ENCODE measurements at places on chromosomes 12 and 14.

DNA sequence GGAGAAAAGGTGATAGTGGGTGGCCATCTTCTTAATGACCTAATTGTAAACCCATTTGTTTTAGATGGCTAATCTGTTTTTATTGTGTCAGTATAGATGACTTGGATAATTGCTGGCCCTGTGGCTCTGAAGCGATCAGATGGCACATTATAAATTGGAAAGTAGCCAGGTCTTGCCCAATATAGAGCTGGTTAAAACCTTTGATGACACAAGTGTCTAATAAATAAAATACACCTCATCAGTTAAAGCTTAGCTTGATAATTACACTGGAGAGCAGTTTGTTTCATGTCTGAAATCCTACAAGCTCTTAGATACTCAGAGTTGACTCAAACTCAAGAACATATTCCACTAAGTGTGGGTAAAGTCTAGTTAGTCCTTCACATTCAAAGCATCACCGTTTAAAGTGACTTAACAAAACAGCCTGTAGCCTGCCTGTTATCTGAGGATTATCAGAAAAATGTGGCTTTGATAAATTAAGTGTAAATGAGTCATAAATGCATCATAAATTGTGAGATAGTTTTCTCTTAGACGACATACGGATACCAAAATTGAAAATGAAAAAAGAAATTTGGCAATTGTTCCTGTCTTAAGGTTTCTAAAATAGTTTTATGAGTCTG lies 280.9 kb downstream of the LRIG3 start:
- DNase-seq = no peak

DNA sequence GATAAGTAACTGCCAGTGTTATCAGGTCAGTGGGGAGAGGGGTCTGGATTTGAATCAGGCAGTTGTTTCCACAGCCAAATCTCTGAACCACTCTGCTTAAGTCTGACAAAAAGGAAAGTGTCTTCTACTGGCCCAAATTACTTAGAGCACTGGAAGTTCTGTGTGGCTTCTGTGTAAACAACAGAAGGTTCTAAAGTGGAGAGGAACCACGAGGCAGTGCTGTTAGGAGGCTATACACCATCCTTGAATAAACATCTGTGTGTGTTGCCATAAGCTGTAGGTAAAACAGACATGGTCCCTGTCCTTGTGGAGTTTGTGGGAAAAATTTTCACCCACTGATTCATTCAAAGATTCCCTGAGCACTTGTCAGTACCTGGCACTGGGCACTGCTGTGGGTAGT lies 50.0 kb downstream of the GALNT4 start:
- DNase-seq = peak; percentile 47

- DNase-seq = no peak
These were observed 9.6 kb upstream of the EP400 start for GRCh38 chr12:131940141-131940547.

DNA sequence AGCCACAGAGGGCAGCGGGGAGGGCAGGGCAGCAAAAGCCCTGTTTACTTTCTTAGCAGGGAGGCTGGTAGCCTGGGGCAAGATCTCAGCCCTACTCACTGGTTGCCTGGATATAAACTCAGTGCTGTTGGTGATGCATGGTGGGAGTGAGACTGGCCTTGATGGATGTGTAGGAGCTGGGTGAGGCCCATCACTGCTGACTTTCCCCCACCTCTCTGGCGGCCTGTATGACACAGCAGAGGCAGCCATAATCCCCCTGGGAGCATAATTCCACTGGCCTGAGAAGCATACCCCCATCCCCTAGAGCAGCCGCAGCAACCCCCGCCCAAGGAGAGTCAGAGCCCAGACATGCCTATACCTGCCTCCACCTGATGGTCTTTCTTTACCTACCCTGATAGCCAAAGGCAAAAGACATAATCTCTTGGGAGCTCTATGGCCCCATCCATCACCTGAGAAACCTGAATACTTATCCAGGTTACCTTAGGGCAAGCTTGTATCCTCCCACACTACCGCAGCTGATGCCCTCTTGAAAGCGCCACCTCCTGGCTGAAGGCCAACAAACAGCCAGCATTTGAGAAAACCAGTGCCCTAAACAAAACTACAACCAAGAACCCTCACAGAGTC lies 59.3 kb downstream of the DNAI7 start:
- peak; percentile 7 for DNase-seq

GRCh38 chr12:108110844-108111243 lies 18.2 kb upstream of the WSCD2 start:
- no peak for DNase-seq

GRCh38 chr14:81224222-81224621 lies 3.5 kb upstream of the GTF2A1 start:
- DNase-seq = no peak

- DNase-seq = peak; percentile 34
These were observed 382.3 kb downstream of the PCNX1 start for GRCh38 chr14:71289536-71289935.

- DNase-seq = peak; percentile 13
These were observed 6.8 kb downstream of the KMT5A start for GRCh38 chr12:123390498-123391426.

- no peak for DNase-seq
These were observed 6.4 kb downstream of the NFYB start for GRCh38 chr12:104131609-104132008.

DNA sequence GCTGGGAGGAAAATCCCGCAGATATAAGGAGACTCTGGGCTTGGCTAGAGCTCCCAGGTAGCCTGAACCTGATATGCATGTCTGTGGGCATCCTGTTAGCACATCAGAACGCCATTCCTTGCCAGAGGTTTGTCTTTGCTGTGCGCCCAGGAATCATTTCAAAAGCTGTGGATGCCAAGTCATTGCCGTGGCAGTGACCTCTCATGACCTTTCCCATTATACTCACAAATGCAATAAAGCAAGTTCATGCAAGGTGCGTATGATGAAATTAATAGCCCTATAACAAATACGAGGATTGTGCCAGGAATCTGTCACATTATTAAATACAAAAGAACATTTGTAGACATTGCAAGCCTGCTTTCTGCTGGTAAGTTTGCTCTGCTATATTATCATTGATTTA lies 229.1 kb upstream of the PELI2 start:
- DNase-seq = no peak

DNA sequence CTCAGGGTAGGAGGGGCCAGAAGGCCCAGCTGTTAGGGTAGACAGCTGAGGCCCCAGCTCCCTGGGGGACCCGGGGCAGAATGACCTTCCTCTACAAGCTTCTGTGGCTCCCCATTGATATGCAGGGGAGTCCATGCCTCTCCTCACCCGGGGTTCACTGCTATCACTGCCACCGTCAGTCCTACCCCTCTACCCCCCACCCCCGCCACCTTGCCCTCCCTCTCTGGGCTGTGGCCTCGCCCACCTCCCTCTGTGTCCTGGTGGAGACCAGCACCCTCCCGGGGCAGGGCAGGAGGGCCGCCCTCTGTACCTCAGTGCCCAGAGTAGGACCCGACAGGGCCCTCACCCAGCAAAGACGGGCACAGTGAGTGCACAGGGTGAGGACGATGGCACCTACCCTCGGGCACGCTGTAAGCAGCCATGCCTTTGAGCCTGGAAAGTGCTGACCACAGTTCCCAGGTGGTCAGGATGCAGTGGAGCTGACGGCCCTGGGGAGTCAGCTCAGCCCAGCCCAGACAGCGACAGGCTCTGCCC lies 88.4 kb upstream of the SFSWAP start:
- DNase-seq = no peak

- no peak for DNase-seq
These were observed 2.6 kb upstream of the KRT71 start for GRCh38 chr12:52555577-52555976.

DNA sequence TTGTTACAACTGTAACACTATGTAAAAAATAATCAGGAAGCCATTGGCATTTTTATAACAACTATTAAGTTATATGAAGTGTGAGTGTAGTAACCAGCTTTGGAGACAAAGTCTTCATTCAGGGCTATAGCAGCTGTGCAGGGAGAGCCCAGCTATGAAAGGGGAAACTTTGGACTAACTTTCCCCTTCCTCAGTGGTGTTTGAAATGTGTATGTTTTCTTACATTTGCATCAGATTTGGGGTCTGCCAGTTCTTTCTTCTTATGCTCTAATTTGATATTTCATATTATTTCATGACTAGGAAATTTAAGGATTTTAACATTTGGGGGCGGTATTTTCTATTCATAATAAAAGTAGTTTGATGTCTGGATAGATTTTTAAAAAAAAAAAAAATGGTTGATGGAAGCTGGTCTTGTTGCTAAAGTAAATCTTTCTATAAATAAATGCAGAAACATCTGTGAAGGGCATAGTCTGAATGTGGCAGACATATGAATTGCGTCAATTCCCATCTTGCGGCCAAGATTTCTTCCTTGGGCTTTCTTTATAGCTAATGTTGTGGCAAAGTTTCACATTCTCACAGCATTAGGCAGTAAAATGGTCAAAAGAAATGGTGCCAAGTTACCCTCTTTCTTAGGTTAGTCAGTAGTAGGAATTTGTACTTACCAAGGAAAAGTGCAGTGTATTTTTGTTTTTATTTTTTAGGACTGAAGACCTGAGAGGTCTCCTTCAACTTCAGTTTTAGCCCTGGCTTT lies 35.6 kb downstream of the RASSF8 start:
- no peak for DNase-seq

DNA sequence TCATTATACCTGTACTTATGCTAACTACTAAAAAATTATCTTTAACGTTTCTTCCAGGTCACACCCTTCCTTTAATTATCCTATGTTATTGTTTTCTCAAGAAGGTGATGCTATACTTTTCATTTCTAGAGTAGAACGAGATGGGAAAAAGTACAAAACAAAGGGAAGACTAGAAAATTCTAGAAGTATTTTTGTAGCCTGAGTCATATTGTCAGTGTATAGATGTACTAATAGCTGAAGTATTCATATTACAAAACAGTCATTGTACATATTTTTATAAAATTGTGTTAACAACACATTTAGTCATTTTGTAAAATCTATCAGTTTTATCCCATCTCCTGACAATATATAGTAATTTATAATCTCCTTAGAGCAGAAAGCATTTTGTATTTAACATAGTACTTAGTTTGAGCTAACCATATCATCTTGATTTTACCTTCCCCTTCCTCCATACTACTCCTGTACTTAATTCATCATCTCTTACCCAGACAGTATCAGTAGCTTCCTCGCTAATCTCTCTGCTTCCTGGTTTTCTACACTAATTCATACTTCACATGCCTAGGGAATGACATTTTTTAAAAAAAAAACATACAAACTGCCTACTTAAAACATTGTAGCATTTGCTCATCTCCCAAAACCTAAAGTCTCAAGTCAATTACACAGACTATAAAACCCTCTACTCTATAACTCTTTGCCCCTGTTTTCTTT lies 920.9 kb downstream of the RPS29 start:
- no peak for DNase-seq

GRCh38 chr14:80850197-80850814 lies 91.2 kb downstream of the CEP128 start:
- peak; percentile 15 for DNase-seq

DNA sequence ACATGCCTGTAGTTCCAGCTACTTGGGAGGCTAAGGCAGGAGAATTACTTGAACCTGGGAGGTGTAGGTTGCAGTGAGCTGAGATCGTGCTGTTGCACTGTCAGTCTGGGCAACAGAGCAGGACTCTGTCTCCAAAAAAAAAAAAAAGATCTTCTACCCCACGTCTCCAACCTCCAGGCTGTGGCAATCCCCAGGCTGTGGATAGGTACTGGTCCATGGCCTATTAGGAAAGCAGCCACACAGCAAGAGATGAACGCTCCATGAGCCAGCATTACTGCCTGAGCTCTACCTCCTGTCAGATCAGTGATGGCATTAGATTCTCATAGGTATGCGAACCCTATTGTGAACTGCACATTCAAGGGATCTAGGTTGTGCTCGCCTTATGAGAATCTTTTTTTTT lies 6.1 kb upstream of the PTGES3 start:
- no peak for DNase-seq

DNA sequence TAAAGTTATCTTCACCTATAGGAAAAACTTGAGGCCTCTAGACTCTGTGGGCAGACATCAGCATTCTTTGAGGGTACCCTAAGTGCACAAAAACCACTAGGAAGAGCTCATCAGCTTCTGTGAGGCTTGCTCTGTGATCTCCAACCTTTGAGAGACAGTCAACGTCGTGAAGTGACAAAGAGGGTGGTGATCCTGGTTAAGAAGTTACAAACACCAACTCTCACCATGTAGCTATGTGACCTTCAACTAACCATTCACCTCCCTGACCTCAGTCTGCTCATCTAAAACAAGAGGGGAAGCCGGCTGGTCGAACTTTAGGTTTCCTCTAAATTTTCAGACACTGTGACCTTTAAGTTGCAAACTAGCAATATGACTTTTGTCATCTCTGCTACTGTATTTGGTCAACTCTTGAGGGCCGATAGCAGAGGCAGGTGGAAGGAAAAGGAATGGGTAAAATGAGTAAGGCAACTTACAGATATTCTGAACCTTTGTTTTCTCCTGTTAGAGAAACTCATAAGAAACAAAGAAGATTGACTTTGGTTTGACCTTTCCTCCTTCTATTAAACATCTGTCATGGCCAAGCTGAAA lies 103.2 kb upstream of the PARP11 start:
- DNase-seq = no peak

GRCh38 chr12:26335651-26336050 lies 140.3 kb downstream of the SSPN start:
- DNase-seq = no peak

DNA sequence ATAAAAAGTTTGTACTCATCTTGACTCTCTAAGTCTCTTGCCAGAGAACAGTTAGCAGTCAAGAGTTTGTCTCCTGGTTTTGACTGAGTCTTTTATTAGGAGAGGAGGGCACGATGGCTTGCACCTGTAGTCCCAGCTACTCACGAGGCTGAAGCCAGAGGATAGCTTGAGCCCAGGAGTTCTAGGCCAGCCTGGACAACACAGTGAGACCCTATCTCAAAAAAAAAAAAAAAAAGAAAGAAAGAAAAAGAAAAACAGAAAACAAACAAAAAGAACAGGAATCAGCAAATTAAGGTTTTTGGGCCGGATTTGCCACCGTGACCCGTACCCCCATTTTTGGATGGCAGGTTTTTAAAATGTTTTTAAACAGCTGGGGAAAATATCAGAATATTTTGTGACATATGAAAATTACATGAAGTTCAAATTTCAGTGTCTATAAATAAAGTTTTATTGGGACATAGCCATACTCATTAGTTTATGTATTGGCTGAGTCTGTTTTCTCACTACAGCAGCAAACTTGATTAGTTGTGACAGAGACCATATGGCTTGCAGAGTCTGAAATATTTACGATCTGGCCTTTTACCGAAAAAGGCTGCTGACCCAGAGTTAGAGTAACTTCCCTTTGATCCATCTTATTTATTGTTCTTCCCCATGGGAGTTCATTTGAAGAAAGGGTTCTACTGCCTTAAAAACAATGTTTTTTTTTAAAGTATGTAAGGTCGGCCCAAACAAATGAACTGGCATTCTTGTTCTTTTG lies 31.2 kb downstream of the VEZT start:
- no peak for DNase-seq

- no peak for DNase-seq
These were observed 58.7 kb downstream of the CCDC59 start for GRCh38 chr12:82299319-82300025.

Measured in activated CD4-positive, alpha-beta T cell treated with anti-CD3 and anti-CD28 coated beads, Interleukin-10, Interleukin-2, amounts not matched to agents 100 ng/mL and 50 ng/mL, durations not matched to agents 16 hours and 8 hours (primary cell).